Smooth muscle cell of the pulmonary artery (primary cell): ENCODE measurements at places on chromosomes 5 and 9. TPM values are rescaled to one million over a fixed set of nuclear protein-coding genes. Genes with fewer than 3 reads are reported as not detected.

The CDHR2 gene
- total RNA-seq: 0.17 TPM in 1 of 2 replicates, not detected in the other

The SLCO6A1 gene
- total RNA-seq: not detected in 2 replicates

The NKD2 gene
- 0.50 and 3.5 TPM in 2 replicates for total RNA-seq

The GIN1 gene
- total RNA-seq: 5.3 and 6.5 TPM in 2 replicates

The ZNF618 gene
- total RNA-seq: 10.4 and 13.2 TPM in 2 replicates

The NMUR2 gene
- total RNA-seq: not detected in 2 replicates

The PTPRD gene
- total RNA-seq: 5.0 and 17.2 TPM in 2 replicates

The NPR3 gene
- 37.5 and 43.4 TPM in 2 replicates for total RNA-seq

The IFNA2 gene
- not detected in 2 replicates for total RNA-seq

The ACSL6 gene
- 0.17 TPM in 1 of 2 replicates, not detected in the other for total RNA-seq

The SURF4 gene
- 465 and 567 TPM in 2 replicates for total RNA-seq

The DENND1A gene
- total RNA-seq: 20.0 and 23.6 TPM in 2 replicates

The ADAMTS16 gene
- not detected in 2 replicates for total RNA-seq

The MAMDC4 gene
- total RNA-seq: 4.6 and 6.5 TPM in 2 replicates

The PCDHGC4 gene
- 3.5 and 4.2 TPM in 2 replicates for total RNA-seq

The LCN1 gene
- total RNA-seq: 0.20 and 0.43 TPM in 2 replicates

The FBN2 gene
- 59.1 and 146 TPM in 2 replicates for total RNA-seq

The KIF4B gene
- total RNA-seq: under 0.01 TPM in 1 of 2 replicates, not detected in the other

The PCDHA1 gene
- 0.20 TPM in 1 of 2 replicates, not detected in the other for total RNA-seq

The CA9 gene
- 10.0 and 181 TPM in 2 replicates for total RNA-seq

The TMEM174 gene
- total RNA-seq: not detected in 2 replicates

The SLC23A1 gene
- not detected in 2 replicates for total RNA-seq

The UBE2QL1 gene
- 0.03 and 0.20 TPM in 2 replicates for total RNA-seq

The NRARP gene
- total RNA-seq: 0.13 and 0.20 TPM in 2 replicates

The SPINK1 gene
- total RNA-seq: 0.66 and 1.3 TPM in 2 replicates

The SLC22A4 gene
- 0.78 and 6.7 TPM in 2 replicates for total RNA-seq

The ADAMTS12 gene
- total RNA-seq: 27.1 and 49.7 TPM in 2 replicates

The HINT1 gene
- total RNA-seq: 91.1 and 104 TPM in 2 replicates

The ZNF879 gene
- 4.1 and 4.6 TPM in 2 replicates for total RNA-seq

The GPR150 gene
- 0.40 and 0.46 TPM in 2 replicates for total RNA-seq
